ENCODE measurements at places on chromosomes 2 and 18.
A peak's percentile ranks its signal among the peaks of the same experiment; 100 is the strongest.

DNA sequence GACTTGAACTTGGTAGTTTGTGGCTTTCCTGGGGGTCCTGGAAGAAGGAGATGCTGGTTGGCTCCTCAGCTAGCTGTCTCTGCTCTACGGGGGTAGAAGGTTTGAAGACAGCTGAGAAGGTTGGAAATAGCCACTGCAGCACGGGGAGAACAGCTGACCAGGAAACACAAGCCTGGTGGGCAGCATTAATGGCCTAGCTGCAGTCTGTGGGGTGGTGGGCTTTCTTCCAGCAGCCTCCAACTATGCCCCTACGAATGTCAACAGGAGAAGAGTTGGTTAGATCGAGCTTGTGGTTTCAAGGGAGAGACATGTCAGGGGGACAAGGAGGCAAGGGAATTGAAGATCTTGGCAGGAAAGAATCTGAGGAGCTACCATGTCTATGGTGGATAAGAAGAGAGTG is 38.9 kb downstream of the PMAIP1 start:
- DNase-seq, result no peak

GRCh38 chr18:51091270-51091669 is 61.3 kb downstream of the SMAD4 start:
- no peak for DNase-seq

DNA sequence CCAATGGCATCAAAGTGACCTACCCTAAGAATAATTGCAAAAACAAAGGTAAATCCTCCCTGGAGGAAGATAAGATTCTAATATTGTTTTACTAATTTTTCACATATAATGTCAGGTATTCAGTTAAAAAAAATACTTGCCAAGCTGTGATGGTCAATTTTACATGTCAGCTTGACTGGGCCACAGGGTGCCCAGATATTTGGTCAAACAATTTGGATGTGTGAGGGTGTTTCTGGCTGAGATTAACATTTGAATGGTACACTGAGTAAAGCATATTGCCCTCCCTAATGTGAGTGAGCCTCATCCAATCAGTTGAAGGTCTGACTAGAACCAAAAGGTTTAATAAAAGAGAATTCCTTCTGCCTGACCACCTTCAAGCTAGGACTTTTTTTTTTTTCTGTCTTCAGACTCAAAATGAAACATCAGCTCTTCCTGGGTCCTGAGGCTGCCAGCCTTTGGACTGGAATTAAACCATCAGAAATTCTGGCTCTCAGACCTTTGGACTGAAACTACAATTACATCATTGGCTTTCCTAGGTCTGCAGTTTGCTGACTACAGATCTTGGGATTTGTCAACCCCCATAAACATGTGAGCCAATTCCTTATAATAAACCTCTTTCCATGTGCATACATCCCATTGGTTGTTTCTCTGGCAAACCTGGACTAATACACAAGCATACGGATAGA is 65.4 kb downstream of the LDAH start:
- DNase-seq, result no peak

DNA sequence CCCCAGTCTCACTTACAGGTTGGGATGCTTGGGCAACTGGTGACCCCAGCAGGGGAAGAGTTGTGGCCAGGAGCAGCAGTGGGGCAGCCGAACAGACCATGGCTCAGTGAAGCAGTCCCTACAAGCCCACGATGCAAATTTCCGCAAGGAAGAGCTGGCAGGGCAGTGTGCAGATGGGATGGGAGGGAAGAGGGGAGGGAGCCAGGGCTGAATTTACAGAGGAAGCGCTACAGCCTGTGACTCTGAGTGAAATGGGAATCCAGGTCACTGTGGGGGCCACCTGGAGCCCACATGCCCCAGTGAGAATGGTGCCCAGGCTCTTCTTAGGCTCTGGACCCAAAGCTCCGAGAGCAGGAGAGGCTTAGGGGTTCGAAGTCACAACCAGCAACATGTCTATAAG is 27.0 kb upstream of the SELENOI start:
- DNase-seq, result no peak

- no peak for DNase-seq
These were observed 22.8 kb downstream of the TRABD2A start for GRCh38 chr2:84858123-84858522.

DNA sequence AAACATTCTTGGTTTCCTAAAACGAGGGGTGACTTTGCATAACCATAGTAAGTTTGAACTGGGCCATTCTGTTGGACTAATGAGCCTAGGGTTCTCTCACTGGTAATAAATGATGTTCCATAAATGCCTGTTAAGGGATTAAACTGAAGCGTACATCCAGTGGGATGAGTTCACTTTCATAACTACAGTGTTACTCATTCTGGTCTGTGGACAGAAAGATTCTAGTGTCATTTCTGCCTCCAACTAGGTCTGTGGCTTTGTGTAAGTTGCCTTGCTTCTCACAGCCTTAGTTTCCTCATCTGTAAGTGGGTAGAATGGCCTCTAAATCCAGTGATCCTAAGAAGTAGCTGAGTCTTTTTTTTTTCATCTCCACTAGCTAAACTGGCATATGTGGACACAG is 1860.6 kb upstream of the PIK3C3 start:
- DNase-seq, result no peak

- no peak for DNase-seq
These were observed 42.1 kb downstream of the TMEM200C start for GRCh38 chr18:5853253-5853652.

DNA sequence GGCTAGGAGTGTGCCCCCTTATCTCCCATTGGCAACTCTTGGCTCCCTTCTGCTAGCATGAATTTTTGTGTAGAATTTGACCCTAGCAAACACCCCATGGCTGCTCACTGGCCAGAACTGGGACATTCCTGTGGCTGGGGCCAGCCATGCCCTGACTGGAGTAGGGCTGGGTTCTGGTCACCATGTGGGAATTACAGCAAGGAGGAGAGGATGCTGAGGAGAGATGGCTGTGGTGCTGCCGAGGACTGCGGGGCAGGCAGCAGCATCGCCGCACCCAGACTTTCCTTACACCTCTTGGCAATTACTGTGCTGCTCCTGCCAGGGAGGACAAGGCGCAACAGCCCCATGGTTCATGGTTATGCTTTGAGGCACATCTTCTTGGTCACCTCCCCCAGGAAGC is 12.7 kb downstream of the KCNF1 start:
- no peak for DNase-seq

DNA sequence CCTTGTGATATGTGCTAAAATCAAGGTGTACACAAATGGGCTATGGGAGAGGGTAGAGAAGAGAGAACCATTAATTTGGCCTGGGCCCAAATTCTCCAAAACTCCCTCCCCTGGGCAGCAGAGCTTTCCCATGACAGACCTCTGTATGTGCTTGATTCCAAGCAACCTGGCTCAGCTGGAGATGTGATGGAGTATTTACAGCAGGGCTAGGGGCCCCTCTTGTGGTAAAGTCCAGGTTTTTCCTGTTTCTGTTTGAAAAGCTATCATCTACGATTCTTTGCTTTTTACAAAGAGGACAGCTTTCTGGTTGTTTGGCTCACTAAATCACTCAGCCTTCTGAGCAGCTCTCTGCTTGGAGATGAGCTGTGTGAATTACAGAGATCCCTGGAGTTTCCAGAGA is 40.3 kb downstream of the KCNS3 start:
- no peak for DNase-seq

DNA sequence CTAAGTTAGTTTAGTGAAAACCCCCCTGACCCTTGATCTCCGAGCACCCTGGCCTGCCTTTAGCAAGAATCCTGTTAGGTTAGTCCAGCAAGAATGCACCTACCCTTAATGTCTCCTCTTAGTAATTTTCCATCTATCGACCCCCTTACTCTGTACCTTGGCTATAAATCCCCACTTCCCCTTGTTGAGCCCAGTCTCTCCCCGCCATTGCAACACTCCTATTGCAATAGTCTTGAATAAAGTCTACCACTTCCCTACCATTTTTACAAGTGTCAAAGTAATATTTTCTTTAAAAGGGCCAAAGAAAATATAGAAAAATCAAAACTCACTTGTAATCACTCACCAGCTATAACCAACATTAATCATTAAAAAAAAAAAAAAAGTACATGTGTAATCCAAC is 4.2 kb upstream of the ZBTB7C start:
- no peak for DNase-seq

GRCh38 chr18:76557026-76557575 is 62.1 kb upstream of the ZNF516 start:
- DNase-seq, result no peak

- DNase-seq, result peak; percentile 23
These were observed 33.0 kb upstream of the PTH2R start for GRCh38 chr2:208373460-208374089.

- DNase-seq, result no peak
These were observed 252.6 kb upstream of the RASGRP3 start for GRCh38 chr2:33223856-33224255.

GRCh38 chr18:76967721-76968472 is 145.5 kb downstream of the ZNF236 start:
- DNase-seq, result no peak

DNA sequence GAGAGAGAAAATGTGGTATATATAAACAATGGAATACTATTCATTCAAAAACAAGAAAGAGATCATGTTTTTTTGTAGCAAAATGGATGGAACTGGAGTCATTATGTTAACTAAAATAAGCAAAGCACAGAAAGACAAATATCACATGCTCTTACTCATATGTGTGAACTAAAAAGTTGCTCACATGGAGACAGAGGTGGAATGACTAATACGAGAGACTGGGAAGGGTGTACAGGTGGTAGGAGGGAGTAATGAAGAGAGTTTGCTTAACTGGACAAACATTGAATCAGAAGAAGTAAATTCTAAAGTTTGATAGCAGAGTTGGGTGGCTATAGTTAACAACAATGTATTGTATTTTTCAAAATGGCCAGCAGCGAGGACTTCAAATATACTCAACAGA is 1080.7 kb upstream of the CHAC2 start:
- no peak for DNase-seq

DNA sequence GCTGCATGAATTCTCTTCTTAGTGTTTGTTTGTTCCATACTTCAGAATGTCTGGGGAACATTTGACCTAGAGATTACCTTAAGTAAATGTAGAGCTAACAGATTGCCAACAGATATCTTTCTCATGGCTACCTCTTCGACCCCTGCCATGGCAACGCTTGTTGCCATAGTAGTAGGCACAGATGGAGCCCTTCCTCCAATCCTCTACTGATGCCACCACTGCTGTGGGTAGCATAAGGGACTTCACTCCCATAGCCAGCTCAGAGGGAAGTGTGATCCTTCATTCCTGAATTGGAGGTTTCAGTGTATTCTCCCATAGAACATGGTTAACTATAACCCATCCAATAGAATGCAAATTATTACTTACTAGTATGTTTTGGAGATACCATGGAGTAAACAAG is 543.6 kb upstream of the NRP2 start:
- DNase-seq, result peak; percentile 20
